ENCODE measurements at places on chromosomes 16 and 17. TPM values are rescaled to one million over a fixed set of nuclear protein-coding genes. Genes with fewer than 3 reads are reported as not detected.

DNA sequence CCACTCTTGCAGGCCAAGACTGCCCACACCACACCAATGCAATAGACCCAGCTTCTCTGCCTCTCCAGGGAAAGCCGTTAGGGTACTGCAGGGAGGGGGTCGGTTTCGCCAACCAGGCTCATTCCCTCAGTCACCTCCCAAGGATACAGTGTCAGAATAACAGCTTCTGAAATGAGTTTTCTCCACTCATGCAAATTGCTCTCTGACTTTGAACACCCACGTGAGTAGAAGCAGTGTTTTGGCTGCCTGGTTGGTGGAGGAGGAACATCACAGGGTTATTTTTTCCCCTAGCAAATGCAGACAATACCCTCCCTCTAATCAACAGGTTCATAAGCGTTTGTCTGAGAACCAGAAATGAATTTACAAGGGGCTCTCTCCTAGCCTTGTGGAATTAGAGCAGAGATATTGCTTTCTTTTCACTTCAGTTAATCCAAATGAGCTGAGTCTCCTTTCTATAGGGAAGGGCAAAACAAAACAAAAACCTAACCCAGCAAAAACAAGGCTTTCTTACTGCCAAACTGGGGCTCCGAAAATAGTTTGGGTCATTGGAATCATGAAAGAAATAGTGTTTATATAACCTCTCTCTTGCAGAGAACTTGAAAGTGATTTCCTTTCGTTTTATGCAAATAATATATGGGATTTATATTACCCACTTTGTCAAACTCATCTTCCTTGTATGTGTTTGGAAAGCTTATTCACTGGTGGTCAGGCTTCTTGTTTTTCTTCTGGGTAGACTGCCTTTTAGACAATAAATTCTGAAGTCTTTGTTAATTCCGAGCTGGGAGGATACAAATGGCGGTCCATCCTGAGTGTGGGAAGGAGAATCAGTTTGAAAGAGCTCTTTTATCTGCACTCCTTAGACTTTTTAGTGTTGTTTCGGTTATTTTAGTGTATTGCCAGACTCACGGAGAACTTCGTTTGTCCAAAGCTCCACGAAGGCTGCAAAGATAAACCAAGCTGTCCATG is 229.9 kb downstream of the MSI2 start:
- peak; percentile 29 for DNase-seq

DNA sequence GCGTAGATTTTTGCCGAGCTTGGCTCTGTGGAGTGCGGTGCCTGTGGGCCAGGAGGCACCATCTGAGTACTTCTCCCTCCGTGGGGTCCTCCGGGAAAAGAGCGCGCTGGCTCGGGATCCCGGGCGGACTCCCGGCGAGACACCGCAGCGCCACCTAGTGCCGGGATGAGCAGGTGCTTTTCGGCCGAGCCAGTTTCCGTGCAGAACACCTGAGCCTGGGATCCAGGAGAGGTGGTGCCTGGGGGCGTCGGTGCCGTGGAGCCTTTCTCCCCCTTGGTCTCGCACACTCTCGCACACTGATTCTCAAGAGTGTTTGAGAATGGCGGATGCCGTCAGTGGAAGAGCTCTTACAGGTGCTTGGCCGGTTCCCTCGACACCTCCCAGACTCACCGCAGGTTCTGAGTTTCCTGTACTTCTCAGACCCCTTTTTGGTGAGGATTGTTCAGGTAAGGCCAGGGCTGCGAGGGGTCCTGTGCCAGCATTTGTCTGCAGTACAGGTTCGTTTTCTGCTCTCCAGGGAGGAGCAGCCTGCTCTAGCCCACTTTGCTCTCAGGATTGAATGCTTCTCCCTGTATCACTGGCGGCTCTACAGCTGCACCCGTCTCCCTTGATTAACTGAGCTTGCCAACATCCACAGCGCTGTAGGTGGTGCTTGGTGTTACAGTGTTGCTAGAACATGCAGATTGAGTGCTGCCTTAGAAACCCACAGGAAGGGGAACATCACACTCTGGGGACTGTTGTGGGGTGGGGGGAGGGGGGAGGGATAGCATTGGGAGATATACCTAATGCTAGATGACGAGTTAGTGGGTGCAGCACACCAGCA is 23.3 kb downstream of the TBCD start:
- peak; percentile 60 for DNase-seq

DNA sequence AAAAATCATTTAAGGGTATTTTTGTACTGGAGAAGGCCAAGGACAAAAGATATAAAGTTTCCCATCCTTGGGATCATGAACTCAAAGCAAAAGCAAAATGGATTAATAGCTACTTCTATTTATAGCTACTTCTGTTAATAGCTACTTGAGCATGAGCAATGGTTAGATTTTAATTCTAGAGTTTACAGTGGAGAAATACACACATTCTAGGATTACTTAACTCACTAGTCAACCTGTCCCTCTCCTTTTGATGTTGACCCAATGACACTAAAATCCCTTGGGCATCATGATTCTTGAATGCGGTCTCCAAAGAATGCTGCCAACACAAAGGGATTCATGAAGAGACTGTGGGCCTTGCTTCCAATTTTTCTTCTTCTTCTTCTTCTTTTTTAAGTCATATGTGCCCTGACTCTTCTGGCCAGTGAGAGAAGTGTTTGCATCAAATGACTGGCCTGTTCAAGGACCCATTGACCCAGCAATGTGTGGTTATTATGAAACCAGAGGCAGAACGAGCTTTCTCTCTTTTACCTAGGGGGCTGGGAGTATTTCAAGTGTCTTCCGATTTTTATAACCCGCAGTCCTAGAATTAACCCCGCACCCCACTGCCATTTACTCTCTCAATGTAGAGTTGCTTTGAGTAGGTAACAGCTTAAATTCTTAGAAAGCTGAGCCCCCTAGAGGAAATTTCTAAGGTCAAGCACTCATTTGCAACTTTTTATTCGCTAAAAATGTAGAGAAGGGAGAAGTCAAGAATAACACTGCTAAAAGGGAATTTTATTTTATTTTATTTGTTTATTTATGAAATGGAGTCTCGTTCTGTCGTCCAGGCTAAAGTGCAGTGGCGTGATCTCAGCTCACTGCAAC is 34.6 kb downstream of the OTOA start:
- DNase-seq, result no peak

Gene CNTROB
- 56.3 TPM for total RNA-seq

Gene NPIPA2
- 4.1 TPM for total RNA-seq

- DNase-seq, result no peak
Observed at GRCh38 chr16:54585998-54586340, 299.4 kb upstream of the IRX3 start.

- DNase-seq, result no peak
Observed at GRCh38 chr17:47239967-47240651, 13.5 kb upstream of the ITGB3 start.

DNA sequence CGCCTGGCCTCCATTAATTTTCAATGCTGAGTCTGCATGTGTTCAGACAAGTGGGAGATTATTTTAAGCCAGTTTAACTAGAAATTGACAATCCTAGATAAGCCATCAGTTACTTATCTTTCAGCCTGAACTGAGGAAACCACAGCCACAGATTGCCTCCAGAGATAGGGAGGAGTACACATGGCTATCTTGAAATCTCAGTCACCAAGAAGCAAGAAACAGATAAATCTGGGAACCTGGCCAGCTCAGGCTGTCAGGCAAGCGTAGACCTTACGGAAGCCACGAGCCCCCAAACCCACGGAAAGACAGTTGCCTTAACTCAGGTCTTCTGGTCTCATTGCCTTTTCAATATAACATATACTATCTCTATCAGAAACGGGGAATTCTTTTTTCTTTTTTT is 2.0 kb upstream of the GLG1 start:
- no peak for DNase-seq

DNA sequence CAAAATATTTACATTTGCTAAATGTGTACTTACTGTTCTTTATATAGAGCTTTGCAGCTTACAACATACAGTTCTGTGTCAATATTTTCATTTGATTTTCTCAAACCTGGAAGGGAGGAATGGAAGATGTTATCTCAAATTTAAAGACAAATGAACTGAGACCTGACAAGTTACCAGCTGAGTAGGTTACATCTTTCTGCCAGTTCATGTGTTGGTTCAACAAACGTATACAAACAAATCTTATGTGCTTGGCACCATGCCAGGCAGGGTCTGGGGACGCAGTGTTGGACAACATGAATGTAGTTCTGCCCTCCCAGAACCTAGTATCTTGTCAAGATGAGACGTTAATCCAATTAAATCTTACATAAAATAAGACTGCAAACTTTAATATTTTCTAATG is 507.5 kb upstream of the HSBP1 start:
- DNase-seq, result no peak

DNA sequence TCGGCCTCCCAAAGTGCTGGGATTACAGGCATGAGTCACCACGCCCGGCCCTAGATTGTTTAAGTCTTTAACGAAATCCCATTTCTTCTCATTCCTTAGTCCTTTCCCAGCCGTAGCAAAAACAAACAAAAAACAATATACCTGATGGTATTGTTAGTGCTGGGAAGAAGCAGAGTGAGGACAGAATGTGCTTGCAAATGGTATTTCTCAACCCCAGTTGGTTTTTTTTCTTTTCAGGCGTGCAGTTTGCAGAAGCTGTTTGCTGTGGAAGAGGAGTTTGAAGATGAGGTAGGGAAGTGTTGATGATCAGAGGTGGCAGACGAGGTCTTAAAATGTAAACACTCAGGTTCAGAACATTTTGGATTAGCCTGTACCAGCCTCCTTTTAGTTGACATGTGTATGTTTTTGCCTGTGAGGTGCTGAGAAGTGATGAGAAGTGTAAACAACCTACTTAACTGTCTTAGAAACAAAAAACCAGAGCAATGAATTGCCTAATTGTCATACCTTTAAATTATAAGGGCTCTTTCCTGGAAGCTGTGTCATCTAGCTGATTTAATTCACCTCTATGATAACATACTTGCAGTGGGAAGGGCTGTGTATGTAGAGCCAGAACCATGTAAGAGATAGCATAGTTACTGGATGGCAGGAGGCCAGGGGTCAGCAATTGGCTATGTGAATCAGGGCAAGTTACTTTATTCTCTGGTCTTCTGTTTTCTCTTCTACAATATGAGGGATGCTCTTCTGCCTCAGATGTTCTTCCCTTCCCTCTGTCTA is 3.4 kb downstream of the HROB start:
- no peak for DNase-seq

DNA sequence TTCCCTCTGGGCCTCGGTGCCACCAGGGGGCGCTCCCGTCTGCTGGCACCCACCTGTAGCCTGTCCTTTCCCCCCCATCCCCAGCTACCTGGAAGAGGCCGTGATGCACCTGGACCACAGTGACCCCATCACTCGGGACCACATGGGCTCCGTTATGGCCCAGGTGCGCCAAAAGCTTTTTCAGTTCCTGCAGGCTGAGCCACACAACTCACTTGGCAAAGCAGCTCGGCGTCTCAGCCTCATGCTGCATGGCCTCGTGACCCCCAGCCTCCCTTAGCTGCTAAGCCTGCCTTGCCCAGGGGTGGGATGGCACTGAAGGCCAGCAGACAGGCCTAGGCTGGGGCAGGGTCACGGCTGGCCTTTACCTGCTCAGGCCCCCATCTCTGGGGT is 818 bp upstream of the NRN1L start:
- DNase-seq, result peak; percentile 76

Gene GAS2L2
- total RNA-seq, result 0.07 TPM

- peak; percentile 55 for DNase-seq
Observed at GRCh38 chr17:73591296-73592078, 52.8 kb downstream of the SDK2 start.

Gene KRTAP1-5
- total RNA-seq, result not detected

DNA sequence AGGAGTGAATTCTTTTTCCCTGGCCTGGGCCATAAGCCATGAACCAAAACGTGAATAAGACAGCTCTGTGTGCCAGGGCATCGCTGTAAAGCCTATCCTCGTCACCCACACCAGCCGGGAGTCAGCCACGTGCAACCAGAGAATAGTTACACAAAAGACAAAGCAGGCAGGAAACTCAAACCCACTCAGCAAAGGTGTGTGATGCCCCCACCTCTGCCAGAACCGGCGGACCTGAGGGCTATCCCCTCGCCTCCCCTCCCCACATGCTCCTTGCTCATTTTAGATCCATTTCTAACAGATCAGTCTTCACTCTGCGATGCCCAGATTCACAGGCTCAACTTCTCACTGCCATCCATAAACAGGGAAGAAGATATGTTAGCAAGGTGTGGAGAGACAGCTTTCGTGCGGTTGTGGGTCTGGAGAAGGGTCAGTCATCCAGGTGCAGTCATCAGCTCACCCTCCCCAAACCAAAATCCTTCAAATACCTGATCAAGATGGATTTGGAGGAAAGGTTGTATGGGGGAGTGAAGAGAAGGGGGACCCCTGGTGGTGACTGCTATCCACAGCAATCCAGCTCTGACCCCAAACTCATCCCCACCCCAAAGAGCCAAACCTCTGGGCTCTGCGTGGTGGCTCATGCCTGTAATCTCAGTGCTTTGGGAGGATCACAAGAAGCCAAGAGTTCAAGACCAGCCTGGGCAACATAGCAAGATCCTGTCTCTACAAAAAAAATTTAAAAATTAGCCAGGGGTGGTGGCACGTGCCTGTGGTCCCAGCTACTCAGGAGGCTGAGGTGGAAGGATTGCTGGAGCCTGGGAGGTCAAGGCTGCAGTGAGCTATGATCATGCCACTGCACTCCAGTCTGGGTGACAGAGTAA is 219.2 kb downstream of the C16orf78 start:
- peak; percentile 58 for DNase-seq

Gene KRTAP2-1
- total RNA-seq, result not detected

- peak; percentile 86 for DNase-seq
Observed at GRCh38 chr16:66483689-66484452, 56.8 kb downstream of the BEAN1 start.

GRCh38 chr16:81553814-81554675 is 109.4 kb downstream of the CMIP start:
- no peak for DNase-seq

Gene FN3K
- total RNA-seq, result 1.3 TPM

Gene UTS2R
- not detected for total RNA-seq

GRCh38 chr17:48747445-48748363 is 19.2 kb upstream of the HOXB13 start:
- no peak for DNase-seq

GRCh38 chr16:22092143-22092933 is at the start of gene VWA3A:
VWA3A (plus strand) TSS chr16:22092541; CDS start chr16:22092638, 97 bp downstream.
- no peak for DNase-seq

DNA sequence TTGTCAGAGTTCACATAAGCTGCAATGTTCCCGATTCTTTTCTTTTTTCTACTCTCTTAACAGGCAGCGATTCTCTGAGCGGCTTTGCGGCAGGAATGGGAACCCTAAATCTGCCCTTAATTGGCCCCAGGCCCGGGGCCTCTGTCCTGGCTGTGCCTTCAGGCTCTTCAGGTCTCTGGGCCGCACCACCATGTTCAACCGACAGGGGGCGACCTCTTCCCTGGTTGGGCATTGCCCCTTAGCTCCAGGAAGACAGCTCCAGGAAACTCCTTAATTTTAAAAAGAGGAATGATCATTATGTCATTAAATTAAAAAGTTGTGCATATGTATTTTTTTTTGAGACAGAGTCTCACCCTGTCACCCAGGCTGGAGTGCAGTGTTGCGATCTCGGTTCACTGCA is 20.3 kb downstream of the CACNG5 start:
- peak; percentile 51 for DNase-seq

- peak; percentile 82 for DNase-seq
Observed at GRCh38 chr16:31105677-31106213, 2.4 kb upstream of the BCKDK start.

- no peak for DNase-seq
Observed at GRCh38 chr16:66574531-66574930, 4.7 kb upstream of the CMTM2 start.

- no peak for DNase-seq
Observed at GRCh38 chr16:65410801-65411200, 288.9 kb upstream of the CDH11 start.
